SK-N-MC (cell line): ENCODE measurements at places on chromosomes 16 and 17.

DNA sequence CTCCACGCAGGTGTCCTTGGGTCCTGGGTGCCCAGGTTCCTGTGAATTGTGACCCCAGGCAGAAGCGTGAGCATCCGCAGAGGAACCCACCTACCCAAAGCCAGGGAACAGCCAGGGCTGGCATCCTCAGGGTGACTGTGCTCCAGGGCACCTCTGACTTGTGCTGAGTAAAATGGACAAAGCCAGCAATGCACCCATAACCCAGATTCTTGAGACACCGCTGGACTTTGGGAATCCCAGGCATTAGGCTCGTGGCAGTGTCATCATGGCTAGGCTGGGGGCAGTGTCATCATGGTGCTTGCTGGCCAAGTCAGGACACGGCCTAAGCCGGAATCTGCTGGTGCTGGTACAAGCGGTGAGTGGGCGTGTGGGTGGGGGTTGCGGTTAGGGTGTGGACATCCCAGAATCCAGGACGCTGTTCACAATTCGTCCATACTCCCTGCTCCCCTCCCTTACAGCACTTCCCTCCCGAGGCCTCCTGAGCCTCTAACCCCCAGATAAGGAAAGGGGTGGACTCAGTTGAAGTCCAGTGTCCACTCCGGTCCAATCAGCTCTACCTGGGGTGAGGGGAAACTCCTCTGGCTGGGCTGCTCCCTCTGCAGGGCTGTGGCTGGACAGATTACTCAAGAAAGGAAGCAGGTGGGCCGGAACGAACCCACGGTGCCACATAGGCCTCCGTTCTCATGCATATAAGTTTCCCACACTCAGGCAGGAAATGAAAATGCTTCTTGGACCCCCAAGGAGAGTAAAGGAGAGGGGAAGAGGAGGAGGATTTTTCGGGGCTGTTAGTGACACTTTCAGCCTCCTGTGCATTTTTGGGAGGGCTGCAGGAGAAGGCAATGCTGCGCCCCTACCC, 138.9 kb downstream of the SEC14L1 start:
- no peak for DNase-seq

GRCh38 chr17:77892469-77893143, 65.9 kb upstream of the TNRC6C start:
- DNase-seq = no peak

GRCh38 chr16:89880477-89881367, 7.3 kb downstream of the TCF25 start:
- DNase-seq = no peak

DNA sequence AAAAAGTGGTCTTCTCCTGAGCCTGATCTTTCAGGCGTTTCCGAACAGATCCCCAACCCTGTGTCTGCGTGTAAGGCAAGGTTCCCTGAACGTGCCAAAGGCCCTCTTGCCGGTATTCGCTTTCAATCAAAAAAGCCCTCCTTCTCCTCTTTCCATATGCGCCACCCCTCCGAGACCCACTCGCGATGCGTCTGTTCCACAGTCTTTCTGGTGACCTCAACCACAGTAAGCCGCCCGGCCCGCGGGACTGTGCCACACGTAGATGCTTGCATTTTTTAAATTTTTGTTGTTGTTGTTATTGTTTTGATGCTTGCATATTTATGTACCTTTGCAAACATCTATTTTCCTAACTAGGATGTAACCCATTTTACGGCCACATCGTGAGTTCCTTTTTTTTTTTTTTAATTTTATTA, 607 bp upstream of the PRPSAP1 start:
- DNase-seq = no peak

DNA sequence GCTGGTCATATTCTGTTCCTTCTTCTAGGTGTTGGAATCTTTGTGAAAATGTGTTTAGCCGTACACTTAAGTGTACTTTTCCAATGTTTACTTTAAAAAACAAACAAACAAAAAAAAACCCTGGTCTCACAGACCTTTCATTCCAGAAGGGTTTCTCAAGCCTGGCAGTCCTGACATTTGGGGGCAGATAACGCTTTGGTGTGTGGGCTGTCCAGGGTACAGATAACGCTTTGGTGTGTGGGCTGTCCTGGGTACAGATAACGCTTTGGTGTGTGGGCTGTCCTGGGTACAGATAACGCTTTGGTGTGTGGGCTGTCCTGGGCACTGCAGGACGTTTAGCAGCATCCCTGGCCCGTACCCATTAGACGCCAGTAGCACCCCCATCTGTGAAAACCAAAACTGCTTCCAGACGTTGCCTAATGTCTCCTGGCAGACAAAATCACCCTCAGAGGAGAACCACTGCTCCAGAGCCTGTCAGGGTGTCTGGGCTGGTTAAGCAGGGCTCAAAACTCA, 15.2 kb upstream of the FLCN start:
- no peak for DNase-seq

GRCh38 chr17:77867308-77867781, 91.2 kb upstream of the TNRC6C start:
- no peak for DNase-seq

- DNase-seq = no peak
These were observed 12.6 kb downstream of the UBN1 start for GRCh38 chr16:4859900-4860255.

DNA sequence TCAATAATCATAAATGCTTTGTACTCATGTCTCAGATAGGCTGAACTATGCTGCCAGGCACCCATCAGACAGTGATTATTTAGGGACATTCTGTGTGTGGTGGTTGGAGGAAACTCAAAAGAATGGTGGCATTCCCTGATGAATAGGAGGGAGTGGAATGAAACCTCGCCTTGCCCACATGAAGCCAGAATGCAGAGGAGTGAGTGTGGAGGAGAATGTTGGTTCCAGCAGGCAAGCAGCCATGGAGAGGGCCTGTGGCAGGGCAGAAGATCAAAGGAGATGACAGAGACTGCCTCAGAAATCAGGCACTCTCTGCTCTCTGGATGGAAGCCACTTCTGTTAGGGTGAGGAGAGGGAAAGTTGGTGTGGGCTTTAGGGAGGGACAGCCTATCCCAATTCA, 22.5 kb downstream of the KCTD19 start:
- no peak for DNase-seq

GRCh38 chr17:29565643-29566472, 979 bp downstream of the ABHD15 start:
- DNase-seq = no peak

- no peak for DNase-seq
These were observed 27.7 kb upstream of the MYOCD start for GRCh38 chr17:12637745-12638651.

DNA sequence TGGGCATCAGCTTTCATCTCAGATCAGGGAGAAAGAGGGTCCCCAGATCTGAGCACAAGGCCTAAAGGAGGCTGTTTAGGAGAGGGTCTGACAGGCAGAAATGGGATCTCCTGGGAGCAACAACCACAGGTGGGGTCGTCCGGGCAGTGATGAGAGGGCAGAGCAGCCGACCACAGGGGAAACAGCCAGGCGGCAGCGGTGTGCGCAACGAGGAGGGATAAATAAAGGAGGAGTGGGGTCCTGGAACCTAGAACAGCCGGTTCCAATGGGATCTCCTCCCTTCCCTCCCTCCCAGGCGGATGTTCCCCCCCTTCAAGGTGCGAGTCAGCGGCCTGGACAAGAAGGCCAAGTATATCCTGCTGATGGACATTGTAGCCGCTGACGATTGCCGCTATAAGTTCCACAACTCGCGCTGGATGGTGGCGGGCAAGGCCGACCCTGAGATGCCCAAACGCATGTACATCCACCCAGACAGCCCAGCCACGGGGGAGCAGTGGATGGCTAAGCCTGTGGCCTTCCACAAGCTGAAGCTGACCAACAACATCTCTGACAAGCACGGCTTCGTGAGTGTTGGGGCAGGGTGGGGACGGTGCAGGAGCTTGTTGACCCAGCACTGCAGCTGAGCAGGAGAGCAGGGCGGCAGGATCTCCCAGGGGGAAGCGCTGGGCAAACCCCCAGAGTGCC, 1.9 kb downstream of the TBX2 start:
- DNase-seq = no peak

GRCh38 chr17:34406226-34406625, 43.2 kb upstream of the CCL1 start:
- no peak for DNase-seq

DNA sequence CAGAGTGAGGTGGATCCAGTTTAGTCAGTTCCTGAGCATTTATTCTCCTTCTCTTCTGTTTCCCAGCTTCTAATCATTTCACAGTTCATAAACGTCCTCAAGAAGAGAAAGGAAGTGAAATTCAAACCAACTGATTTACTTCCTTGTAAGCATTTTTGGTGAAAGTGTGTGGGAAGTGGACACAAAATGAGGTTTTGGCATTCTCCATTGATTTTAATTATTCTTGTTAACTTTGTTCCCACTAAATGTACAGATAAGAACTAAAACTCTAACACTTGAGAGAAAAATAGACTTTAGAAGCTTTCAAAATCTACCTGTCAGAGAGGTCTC, 42.7 kb upstream of the CORO6 start:
- no peak for DNase-seq

- no peak for DNase-seq
These were observed 25.7 kb downstream of the SLC5A10 start for GRCh38 chr17:18977646-18978045.

DNA sequence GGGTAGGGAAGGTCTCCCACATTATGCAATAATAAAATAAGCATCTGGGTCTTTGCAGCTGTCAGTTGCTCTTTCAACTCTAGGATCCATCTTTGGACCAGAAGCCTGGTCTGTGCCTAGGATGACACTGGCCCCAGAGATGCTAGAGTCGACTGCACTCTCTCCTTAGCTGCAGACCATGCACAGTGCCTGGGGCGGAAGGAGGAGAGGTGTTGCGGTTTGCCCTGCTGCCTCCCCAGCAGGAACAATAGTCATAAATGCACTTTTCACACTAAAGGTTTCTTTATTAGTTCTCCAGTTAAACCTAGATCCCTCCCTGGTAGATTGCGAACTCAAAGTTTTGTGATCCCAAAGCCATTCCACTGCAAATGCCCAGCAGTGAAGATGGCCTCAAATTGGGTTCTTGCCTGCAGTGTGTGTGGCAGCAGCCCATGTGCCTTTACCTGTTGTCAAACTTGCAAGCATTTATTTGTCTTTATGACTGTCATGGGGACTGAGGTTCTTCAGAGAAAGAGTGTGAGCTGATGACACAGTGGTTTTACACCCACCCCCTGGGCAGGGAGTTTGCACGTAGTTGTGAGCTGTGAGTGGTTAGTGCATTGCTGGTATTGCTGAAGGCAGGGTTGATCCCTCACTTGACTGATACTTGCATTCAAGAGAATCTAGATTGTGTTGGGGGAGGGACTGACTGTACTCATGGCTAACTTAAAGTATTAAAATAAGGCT, 10.3 kb downstream of the ATXN1L start:
- DNase-seq = no peak

DNA sequence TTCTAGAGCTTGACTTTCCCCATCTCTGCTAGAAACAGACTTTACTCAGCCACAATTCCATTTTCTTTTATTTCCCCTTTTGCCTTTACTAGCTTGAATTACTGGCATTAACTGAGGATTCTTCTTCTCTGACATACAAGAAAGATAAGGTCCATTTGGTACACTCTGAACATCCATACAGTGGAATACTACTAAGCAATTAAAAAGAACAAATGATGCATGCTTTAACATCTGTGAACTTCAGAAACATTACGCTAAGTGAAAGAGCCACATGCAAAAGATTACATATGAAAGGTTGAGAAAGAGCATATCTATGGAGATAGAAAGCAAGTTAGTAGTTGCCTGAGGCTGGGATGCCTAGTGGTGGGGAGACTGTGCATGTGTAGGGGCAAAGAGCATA, 130.9 kb downstream of the PPM1E start:
- DNase-seq = no peak

DNA sequence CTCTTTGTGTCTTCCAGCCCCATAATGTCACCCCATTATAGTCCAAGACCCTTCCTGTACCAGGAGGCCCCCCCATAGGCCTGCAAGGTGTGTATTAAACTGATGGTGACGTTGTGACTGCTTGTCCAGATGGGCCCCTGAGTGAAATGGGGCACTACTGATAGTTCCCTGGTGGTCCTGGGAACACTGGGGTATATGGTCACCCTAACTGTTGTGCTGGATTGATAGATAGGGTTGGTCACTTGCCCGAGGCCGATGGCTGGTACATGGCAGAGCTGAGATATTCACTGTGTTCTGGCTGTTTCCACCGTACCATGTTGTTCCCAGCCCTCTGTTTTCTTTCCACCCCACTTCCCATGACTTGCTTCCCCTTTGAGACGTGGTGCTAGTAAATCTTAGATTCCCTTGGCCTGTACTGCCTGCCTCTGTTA, 4.3 kb downstream of the CNP start:
- no peak for DNase-seq

DNA sequence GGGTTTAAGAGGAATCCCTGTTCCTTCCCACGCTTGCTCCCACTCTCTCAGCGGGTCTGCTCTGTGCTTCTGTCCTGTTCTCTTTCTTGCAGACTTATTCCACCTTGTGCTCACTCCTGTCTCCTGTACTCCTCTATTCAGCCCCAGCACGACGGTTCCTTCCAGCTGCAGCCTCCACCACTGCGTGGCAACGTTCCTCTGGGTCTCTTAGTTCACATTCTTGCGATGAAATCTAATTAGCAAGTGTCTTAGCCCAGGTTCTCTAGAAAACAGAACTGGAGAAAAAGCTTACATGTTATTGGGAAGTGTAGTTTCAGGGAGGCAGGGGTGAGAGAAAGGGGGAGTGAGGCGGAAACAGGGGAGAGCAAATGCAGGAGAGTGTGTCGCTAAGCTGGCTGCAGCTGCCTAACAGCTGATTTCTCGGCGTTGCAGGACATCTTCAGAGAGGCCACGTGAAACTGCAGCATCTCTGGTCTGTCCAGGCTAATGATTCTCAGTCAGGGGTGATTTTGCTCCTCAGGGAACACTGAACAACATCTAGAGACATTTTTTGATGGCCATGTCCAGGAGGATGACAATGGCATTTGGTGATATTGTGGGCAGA, 213.2 kb upstream of the NLRP1 start:
- no peak for DNase-seq

GRCh38 chr17:514584-514983, 162.0 kb upstream of the RPH3AL start:
- no peak for DNase-seq

GRCh38 chr17:82457929-82458178, 687 bp upstream of the NARF start:
- peak; percentile 39 for DNase-seq

- no peak for DNase-seq
These were observed 2.1 kb downstream of the RPL23 start for GRCh38 chr17:38851434-38851833.

GRCh38 chr17:45440161-45440778, 7.6 kb upstream of the ARHGAP27 start:
- DNase-seq = no peak

GRCh38 chr17:187130-187529, 5.7 kb upstream of the DOC2B start:
- no peak for DNase-seq

- no peak for DNase-seq
These were observed 335 bp downstream of the TMEM11 start for GRCh38 chr17:21213638-21214014.

- DNase-seq = no peak
These were observed 12.9 kb downstream of the KNOP1 start for GRCh38 chr16:19705146-19705501.
